ENCODE measurements at places on chromosomes 12 and 14.
A peak's percentile ranks its signal among the peaks of the same experiment; 100 is the strongest.

DNA sequence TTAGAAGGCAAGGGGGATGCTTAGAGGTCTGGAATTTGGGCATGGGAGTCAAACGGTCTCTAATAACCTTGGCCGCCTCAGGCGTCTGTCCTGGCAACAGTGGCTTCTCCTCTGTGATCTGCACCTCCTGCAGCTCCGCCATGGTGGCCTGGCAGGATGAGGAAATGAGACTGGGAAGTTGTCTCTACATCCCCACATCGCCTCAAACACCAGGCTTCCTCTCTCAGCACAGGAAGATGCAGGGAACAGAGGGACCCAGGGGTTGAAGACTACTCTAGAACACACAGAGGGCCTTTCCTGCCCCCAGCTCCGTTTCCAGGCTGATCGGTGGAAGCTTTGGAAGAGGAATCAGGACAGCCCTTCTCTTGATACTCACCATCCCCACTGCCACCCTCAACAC, 1.7 kb downstream of the NDRG2 start:
- no peak for DNase-seq

GRCh38 chr14:49970474-49971147, 77.7 kb downstream of the ARF6 start:
- peak; percentile 83 for DNase-seq

GRCh38 chr14:34331728-34332623, 130.1 kb downstream of the SPTSSA start:
- peak; percentile 71 for DNase-seq

DNA sequence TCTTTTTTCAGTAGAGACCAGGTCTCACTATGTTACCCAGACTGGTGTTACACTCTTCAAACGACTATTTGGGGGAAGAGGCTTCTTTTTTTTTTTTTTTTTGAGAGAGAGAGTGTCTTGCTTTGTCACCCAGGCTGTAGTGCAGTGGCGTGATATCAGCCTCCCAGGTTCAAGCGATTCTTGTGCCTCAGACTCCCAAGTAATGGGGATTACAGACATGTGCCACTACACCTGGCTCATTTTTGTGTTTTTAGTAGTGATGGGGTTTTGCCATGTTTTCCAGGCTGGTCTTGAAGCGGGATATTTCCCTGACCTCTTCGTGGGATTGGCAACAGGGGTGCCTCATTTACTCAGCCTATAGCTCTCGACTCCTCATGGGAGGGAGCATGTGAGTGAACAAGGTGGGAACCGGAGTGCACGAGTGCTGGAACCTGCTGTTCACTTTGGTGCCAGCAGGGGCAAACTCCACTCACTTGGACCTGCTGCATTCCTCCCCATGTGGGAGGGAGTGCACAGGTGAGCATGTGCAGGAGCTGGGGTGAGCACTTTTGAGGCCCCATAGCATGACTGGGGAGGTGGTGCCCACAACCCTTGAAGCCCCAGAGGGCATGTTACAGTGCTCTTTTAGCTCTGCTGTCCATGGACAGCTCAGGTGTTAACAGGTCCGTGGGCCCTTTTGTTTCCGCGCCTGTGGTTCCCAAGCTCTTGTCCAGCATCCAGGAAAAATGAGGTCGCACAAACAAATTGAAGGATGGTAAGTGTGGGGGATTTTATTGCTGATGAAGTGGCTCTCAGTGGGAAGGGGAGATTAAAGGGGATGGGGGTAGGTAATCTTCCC, 79.1 kb upstream of the HECTD1 start:
- DNase-seq = peak; percentile 6

GRCh38 chr12:127293507-127294310, 973.3 kb upstream of the TMEM132C start:
- DNase-seq = peak; percentile 37

GRCh38 chr12:60468546-60468945, 872.7 kb downstream of the SLC16A7 start:
- DNase-seq = no peak

DNA sequence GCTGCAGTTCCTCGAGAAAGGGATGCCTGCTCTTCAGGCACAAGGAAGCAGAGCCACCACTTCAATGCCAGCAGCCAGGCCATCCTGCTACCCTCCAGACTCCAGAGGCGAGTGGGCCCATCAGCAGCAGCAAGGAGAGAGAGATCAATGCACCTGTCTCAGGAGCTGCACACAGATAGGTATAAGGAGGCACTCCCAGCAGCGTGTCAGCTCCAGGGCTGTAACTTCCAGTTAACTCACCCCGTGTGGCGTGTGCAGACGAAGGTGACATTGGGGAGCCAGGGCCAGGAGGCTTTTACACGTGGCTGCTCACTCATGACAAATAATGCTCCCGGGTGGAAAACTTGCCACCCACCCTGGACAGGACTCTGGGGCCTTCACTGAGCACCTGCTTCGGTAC, 24.2 kb downstream of the GALNT16 start:
- DNase-seq = no peak

DNA sequence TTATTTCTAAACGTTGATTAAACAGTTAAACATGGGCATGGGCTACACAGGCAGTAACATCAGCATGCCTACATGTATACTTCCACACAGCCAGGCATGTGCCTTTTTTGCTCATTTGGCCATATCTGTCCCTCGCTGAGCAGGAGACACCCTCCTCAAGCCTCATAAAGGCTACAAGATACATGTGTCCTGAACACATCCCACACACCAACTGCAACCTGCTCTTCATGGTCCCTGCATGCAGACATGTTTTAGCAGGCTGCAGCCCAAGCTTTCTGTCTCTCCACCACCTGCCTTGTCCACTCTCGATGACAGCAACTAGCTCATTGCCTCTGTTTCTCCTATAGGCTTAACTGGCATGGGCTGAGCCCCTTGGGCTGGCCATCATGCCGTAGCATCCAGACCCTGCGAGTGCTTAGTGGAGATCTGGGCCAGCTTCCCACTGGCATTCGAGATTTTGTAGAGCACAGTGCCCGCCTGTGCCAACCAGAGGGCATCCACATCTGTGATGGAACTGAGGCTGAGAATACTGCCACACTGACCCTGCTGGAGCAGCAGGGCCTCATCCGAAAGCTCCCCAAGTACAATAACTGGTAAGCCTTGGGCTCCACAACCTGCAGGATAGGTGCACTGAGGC, 2.6 kb downstream of the PCK2 start:
- no peak for DNase-seq

GRCh38 chr12:62523619-62524018, 57.0 kb downstream of the MON2 start:
- no peak for DNase-seq

- DNase-seq = no peak
Observed at GRCh38 chr14:39212693-39213092, 21.0 kb upstream of the MIA2 start.

GRCh38 chr12:6367969-6368892, 7.1 kb downstream of the SCNN1A start:
- no peak for DNase-seq

- DNase-seq = no peak
Observed at GRCh38 chr12:54523637-54524036, 25.8 kb upstream of the PDE1B start.

DNA sequence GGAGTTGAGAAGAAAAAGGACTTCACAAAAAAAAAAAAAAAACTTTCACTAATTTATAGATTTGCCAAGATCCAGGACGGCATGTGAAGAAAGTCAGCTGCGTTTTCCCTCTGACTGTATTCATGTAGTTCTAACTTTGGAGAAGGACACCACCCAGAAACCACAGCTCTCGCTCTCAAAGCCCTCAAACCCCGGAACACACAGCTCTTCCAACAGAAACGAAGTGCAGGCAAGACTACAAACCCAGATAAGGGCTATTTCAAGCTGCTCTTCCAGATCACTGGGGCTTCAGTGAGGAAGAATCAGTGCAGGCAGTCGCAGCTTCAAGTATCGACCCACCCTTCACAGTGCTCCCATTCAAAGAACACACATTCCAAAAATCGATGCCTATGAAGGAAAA, 13.2 kb downstream of the KCNH5 start:
- no peak for DNase-seq

- DNase-seq = no peak
Observed at GRCh38 chr12:68984796-68985573, 52.0 kb upstream of the CPM start.

DNA sequence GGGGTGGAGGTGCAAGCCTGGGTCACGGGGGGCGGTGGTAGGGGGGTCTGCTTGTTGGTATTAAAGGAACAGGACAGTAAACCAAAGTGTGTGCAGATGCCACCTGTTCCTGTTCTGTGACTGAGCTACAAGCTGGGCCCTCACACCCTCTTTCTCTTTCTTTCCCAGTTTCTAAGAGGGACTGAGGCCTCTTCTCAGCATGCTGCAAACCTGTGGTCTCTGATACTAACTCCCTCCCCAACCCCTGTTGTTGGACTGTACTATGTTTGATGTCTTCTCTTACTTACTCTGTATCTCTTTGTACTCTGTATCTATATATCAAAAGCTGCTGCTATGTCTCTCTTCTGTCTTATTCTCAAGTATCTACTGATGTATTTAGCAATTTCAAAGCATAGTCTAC, 6.9 kb upstream of the PIP4K2C start:
- no peak for DNase-seq

GRCh38 chr14:98507264-98507663, 764.7 kb downstream of the BCL11B start:
- DNase-seq = no peak

DNA sequence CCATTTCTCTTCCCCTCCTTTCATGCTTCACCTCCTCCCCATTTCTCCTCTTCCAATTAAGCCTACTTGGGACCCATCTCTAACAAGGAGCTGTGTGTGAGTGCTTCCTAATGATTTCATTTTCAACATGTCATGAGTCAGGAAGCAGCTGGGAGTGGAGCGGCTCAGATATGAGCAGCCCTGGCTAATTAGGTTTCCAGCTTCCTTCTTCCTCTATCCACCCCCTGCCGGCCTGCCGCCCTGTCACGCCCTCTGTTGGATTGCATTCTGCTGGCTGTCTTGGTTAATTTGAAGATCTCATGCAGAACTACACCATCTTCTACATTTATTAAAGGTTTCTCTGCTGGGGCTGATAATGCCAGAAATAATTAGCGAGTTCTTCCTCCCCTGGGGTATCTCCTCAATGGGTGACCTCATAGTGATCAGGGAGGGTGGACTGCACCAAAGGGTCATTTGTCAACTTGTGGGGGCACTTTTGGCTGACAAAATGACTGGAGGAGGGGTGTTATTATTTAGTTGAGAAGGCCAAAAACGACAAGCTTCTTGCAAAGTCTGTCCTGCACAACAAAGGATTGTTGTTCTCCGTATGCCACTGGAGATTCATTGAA, 300.9 kb upstream of the SRRM4 start:
- no peak for DNase-seq

GRCh38 chr14:32565256-32565655, 236.2 kb downstream of the AKAP6 start:
- no peak for DNase-seq

- peak; percentile 28 for DNase-seq
Observed at GRCh38 chr12:18323159-18323558, 61.8 kb downstream of the PIK3C2G start.

GRCh38 chr12:114974826-114975639, 291.1 kb upstream of the TBX3 start:
- DNase-seq = no peak

DNA sequence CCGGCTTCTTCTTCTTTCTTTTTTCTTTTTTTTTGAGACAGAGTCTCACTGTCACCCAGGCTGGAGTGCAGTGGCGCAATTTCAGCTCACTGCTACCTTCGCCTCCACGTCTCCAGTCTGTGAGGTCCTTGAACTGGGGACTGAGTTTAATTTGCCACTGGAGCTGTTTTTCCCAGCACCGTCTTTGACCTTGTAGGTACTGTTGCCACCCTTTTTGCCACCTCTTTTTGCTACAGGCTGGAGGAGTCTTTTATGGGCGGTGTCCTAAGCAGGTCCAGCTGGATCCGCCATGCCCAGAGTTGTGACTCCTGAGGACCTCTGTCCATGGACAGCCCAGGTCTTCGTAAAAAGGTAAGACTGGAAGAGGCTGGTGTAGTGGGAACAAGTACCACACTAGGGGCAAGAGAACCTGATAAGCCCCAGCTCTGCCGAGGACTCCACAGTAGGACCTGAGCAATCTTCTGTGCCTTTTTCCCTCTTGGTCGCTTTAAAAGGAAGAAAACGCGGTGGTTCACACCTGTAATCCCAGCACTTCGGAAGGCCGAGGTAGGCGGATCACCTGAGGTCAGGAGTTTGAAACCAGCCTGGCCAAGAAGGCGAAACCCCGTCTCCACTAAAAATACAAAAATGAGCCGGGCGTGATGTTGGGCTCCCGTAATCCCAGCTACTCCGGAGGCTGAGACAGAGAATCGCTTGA, 946 bp downstream of the RNU4-2 start:
- no peak for DNase-seq

- DNase-seq = no peak
Observed at GRCh38 chr14:97976861-97977260, 1179.7 kb downstream of the VRK1 start.

DNA sequence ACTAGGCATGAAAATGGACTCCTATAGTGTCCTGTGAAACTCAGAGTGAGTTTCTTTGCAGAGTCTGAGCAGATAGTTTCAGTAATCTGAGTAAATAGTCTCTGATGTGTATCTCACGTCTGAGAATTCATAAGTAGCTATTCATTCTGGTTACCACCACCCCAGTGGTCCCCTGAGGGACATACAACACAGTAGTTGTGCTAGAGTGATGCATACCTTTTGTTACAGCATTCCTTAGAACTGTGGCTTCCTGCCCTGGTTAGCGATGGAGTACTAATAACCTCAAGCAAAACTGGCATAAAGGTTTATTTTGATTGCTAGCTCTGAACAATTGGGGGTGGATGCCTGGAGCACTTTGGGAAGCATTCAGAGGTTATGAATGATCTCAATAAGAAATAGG, 114.7 kb downstream of the DAAM1 start:
- DNase-seq = no peak

- DNase-seq = peak; percentile 17
Observed at GRCh38 chr14:61388976-61389576, 67.7 kb downstream of the PRKCH start.

DNA sequence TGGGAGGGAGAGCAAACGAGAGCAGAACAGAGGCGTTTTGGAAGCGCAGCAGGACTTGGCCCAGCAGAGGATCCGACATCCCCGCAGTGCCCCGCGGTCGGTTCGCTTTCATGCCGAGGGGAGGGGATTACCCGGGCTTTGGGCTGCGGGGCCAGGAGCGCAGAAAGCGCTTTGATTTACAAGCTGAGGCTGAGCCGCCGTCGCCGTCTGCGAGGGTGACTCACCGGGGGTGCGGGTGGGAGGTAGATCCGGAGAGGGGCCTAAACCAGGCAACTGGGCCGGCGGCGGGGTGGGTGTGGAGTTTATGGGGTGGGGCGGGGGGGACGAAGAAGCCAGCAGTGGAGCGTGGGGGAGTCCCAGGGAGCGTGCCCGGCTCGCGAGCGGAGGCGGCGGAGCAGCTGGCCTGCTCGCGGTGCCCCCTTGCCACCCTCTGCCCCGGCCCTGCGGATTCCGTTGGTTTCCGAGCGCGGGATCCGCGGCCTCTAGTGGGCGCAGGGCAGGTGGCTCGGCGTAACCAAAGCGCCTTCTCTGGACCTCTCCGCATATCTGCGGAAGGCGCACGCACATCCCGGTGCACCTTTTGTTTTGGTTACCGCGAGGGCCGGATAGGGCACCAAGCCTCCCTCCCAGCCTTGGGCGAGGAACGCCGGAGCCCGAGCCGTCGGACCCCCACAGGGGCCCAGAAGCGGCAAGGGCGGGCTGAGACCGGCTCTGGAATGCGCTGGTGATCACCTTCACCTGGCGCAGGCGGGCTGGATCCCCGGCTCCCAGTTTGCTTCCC, 2.6 kb downstream of the SIX4 start:
- peak; percentile 78 for DNase-seq

- peak; percentile 47 for DNase-seq
Observed at GRCh38 chr12:105278043-105278697, 42.2 kb upstream of the APPL2 start.
